ENCODE measurements at places on chromosomes 11 and 22.

- no peak for DNase-seq
Observed at GRCh38 chr22:28864878-28865596, 18.3 kb upstream of the ZNRF3 start.

- DNase-seq, result no peak
Observed at GRCh38 chr22:33811208-33811607, 109.1 kb downstream of the LARGE1 start.

DNA sequence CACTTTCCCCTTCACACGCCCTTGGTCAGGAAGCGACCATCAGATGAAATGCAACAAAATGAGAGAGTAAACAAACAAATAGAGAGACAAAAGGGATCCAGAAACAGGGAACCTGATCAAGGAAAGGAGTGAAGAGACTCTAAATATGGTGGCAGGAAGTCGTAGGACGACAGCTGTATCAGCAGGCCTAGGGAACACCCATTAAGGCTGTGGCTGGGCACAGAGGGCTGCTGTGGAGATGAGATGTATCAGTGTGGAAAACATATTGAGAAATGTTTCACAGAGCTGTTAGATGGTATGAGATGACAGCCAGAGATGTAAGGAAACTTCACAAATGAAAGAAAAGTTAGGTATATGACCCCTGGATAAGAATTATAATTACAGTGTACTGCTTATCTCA is 155.8 kb upstream of the MTMR2 start:
- no peak for DNase-seq

DNA sequence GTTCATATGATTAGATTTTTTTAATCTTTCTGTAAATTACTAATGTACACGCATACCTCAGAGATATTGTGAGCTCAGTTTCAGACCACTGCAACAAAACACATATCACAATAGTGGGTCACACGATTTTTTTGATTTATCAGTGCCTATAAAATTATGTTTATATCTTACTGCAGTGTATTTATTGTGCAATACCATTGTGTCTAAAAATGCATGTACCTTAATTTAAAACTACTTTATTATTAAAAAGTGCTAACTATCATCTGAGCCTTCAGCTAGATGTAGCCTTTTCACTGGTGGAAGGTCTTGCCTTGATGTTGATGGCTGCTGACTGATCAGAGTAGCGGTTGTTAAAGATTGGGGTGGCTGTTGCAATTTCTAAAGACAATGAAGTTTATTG is 918.8 kb upstream of the CHORDC1 start:
- no peak for DNase-seq

DNA sequence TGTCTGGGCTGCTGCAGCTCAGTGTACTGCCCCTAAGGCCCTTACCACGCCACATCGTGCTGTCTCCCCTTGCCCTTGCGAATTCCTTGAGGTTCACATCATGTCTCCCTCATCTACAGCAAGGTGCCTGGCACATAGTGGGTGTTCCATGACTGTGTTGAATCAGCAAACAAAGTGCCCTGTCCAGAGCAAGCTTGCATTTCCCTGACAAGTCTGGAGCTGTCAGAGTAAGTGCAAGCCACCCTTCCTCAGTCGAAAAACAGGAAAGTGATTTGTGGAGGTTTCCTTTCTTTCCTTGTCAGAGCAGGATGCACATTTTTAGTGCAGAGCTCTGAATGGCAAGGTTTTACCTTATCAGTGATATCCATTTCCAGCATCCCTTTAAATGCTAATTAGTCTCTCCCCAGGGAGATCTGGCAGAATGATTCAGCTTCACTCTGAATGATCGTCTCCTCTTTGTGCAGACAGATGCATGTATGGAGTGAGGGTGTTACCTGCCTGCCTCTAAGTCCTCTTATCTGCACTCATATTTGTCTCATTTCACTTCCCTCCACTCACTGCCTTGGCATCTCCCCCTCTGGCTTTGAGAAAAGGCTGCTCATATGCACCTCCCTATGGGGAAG is 331.2 kb downstream of the TMEM135 start:
- DNase-seq, result no peak

DNA sequence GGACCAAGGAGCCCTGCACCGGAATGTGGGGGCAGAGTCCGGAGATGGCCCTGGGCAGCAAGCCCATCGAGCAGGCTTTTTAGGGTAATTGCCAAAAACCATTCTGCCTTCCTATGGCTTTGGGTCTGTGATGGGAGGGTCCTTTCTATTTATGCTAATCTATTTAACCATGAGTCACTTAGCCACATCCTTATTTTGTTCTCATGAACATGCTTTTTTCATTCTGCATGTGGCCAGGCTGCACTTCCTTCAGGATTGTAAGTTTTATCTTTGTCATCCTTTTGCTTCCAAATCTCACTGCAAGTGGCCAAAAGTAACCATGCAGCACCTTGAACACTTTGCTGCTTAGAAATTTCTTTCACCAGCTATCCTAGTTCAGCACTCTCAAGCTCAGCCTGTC is 88.3 kb downstream of the EFCAB6 start:
- no peak for DNase-seq

- peak; percentile 42 for DNase-seq
Observed at GRCh38 chr11:61042961-61043540, 59.2 kb upstream of the CD5 start.

DNA sequence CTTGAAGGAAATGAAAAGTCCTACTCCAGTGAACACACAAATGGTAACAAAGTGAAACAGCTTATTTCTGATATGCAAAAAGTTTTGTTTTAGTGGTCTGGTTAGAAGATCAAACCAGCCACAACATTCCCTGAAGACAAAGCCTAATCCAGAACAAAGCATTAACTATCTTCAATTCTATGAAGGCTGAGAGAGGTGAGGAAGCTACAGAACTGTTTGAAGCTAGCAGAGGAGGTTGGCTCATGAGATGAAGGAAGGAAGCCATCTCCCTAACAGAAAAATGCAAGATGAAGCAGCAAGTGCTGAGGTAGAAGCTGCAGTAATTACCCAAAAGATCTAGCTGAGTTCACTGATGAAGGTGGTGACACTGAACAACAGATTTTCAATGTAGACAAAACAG is 168.4 kb downstream of the IGLL1 start:
- no peak for DNase-seq

- no peak for DNase-seq
Observed at GRCh38 chr22:24068717-24069297, 57.7 kb downstream of the CABIN1 start.

DNA sequence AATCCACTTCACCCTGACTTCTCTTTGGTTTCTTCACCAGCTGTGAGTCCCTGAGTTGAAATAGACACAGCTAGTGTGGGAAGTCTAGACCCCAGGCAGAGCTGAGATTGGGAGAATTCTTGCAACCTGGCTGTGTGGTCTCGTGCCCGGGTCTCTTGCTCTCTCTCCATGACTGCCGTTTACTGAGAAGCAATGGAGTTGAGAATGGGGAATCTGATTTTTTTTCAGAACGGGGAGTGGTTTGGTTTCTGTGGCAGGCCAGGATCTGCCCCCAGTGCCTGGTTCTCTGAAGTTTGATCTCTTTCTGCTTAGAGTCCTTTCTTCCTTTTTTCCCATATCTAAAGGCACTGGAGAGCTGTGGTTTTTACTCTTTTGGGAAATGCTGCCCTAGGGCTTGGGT is 1.5 kb downstream of the SIDT2 start:
- no peak for DNase-seq

- no peak for DNase-seq
Observed at GRCh38 chr22:40628354-40629042, 8.0 kb downstream of the MRTFA start.

- no peak for DNase-seq
Observed at GRCh38 chr11:122126024-122126688, 10.1 kb upstream of the BLID start.

Measured in memory B cell (primary cell).